CD4-positive, alpha-beta T cell treated with Interleukin-6 for 4 hours (primary cell): ENCODE measurements at places on chromosomes 7 and 10.

GRCh38 chr10:96093948-96094347 is 36.1 kb upstream of the ZNF518A start:
- DNase-seq: no peak

DNA sequence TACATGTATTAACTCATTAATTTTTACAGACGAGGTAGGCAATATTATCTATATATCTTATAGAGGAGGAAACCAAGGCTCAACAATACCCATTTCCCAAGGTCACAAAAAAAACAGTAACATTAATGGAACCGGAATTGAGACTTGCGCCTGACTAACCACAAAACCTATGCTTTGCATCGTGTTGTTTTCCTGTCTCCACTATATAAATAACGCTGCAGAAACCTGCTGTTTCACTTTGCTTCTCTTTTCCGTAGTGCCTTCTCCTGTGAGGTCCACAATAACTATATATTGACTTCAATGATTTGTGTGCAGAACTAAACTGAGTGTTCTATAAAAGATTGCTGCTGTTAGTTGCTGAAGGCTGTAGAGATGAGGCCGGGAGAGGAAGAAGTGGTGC is 97.7 kb upstream of the RPA3 start:
- DNase-seq: no peak

DNA sequence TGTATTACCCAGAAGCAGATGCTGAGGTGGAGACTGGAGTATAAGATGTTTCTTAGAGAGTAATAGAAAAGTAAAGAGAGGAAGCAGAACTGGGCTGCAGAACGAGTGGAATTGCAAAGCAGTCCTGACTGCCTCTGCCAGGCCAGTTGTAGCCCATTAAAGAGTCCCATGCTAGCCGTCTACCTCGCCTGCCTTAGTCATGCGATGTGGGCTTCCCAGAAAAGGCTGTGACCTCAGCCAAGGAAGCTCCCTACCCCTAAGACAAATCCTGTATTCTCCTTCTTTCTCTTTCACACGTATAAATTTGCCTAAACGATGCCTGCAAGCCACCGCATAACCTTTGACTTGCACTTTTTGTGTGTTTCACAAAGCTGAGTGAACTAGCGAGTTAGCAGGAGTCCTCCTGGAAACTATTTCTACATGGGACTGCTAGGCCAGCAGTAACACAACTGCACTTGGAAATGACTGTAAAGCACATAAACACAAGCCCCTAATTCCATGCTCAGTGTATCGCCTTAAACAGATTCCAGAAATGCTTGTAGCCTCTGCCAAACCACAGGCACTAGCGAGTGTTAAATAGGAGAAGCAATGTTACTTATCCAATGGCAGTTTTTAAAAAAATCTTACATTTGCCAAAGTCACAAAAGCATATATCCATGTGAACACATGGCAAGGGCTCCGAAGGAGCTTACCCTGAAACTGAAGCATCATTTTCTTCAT is 47.4 kb upstream of the GNAI1 start:
- no peak for DNase-seq

DNA sequence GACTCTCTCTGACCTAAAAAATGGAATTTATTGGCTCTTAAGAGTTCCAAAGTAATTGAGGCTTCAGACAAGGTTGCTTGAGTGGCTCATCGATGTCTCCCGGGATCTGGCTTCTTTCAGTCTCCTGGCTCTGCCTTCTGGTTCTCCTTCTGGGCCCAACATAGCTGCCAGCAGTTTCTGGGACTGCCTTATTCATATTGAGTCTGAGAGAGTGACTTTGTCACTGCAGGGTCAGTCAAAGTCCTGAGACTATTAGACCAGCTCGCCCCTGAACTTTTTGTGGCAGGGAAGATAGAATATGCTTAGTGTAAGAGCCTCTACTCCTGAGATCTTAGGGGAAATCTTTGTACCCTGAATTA is 94.0 kb downstream of the MMRN2 start:
- DNase-seq: no peak

GRCh38 chr7:27187475-27188385 is 2.7 kb upstream of the HOXA11 start:
- no peak for DNase-seq

DNA sequence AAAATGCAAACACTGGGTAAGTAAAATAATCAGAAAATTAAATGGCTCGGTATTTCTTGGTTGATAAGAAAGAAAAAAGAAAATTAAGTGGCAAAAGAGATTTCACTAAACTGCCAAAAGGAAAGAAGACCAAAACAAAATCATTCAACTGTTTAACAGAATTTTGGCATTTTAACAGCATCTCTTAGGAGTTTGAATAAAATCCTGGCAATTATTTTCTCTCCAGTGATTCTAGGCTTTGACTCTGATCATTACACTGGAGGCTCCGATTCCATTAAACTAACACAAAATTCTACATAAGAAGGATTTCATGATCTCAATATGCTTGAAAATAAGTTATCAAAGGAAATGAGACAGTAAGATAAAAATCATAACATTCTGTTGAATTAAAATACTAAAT is 62.3 kb downstream of the ARHGAP21 start:
- DNase-seq: no peak

- DNase-seq: no peak
Observed at GRCh38 chr10:11285171-11285570, 267.5 kb downstream of the CELF2 start.

DNA sequence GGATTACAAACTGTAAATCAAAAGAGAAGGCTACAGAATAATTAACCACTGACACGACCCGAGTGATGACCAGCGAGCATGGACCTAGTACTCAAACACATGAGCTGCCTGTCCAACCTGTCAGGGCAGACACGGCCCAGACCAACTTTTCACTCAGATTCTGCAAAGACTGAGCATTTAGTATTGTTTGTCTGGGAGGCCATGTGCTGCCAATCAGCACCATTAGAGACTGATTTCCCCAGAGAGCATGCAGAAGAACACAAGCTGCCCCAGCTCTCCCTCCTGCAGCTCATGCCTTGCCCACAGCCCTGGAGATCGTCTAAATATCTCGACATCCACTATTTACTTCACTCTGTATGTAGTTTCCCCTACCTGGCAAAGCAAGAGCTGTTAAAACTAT is 172.6 kb upstream of the INHBA start:
- no peak for DNase-seq

DNA sequence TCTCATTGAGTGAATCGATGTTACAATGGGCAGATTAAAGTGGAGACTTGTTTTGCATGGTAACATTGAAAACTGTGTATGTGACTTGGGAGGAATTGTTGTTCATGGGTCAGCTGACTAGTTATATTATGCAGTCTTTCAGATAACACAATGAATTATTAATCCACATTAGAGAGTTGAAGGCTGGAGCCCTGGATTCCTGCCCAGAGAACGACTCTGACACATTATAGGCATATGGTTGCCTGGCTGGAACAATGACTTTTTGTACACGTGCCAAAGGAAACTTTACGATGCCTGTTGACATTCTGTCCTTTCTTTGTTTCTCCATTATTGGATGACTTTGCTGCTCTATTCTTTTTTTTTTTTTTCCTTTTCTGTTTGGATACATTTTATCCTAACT is 52.3 kb upstream of the TMEM229A start:
- DNase-seq: no peak

DNA sequence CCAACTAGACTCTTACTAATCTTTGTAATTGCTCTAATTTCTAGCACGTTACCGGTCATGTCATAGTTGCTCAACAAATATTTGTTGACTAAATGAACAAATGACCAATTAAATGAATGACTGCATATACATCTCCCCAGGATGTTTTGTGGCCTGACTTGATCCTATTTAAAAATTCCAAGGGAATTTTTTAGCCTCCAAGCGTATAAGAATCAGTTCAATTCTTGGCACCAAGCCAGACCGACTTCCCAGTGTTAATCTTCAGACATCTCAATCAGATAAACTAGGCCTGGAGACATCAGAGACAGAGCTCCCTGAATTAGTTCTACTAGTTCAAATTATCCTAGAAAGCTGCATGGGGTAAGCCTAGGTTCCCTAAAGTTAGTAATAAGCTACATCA is 96.0 kb downstream of the GSAP start:
- no peak for DNase-seq

DNA sequence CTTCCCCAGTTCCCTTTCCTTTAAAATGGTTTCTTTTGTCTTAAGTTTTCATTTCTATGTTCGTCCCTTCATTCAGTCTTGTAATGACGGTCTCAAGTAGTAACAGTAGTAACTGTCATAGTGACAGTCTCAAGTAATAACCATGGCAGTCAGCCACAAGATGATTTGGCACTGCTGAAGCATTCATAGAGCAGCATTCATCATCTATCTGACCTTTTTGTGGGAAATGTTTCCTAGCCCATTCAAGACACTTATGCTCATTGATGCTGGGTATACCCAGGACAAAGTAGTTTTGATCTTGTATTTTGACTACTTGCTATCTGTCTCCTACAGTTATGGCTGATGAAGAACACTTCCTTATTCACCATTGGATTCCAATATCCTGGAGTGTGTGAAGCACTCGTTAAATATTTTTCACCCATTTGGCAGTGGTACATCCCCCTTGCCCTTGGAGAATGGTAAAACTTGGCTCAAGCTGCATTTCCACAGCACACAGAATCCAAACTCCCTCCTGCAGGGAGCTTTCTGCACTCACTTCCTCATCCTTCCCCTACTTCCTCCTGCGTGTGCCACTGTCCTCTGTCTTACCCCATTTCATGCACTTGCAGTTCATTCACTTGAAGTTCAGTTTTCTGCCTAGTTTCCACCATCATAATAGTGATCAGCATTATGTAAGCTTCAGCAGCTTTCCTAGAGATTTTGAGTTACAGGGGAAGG is 19.0 kb downstream of the GIMAP4 start:
- peak; percentile 20 for DNase-seq

DNA sequence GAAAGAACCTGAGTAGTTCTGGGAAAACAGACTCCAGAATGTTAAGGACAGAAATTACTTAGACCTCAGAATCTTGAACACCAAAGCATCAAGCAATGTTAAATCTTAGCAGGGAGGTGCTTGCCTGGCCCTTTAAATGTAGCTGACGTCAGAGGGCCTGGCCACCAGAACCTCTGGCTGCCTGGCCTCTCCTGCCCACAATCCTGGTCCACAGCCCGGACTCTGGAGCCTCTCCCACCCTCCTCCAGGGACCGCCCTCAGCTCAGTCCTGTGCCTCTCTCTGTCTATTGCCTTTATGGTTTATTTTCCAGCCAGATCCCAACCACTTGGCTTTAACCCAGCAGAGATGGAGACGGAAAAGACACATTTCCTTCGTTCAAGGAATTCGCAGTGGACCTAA is 42.2 kb upstream of the EGR2 start:
- no peak for DNase-seq

- no peak for DNase-seq
Observed at GRCh38 chr10:4256971-4257370, 472.0 kb upstream of the KLF6 start.

DNA sequence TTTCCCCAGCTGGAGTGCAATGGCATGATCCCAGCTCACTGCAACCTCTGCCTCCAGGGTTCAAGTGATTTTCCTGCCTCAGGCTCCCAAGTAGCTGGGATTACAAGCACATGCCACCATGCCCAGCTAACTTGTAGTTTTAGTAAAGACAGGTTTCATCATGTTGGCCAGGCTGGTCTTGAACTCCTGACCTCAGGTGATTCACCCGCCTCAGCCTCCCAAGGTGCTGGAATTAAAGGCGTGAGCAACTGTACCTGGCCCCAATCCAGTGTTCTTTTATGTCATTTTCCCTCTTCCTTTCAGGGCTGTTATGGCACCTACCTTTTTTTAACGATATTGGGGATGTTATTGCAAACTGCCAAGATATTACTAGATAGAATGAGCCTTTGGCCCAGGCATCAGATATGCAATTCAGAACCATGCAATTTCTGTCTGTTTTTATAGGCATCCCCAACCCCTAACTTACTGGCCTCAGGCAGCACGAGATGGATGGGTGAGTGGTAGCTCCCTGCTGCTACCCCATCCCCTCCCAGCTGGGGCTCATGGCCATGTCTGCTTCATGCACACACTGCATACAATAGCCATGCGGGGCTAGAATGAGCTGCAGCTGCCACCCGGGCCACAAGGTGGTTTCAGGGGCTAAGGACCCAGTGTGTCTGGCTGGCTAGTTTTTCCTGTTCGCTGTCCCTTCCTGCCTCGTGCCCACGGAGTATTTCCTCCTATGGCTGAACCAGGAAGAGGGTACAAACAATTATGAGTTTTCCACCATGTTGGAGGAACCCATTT is 1080.1 kb upstream of the SORCS1 start:
- no peak for DNase-seq

GRCh38 chr10:3495281-3495680 is 289.7 kb downstream of the KLF6 start:
- no peak for DNase-seq

- DNase-seq: no peak
Observed at GRCh38 chr10:122149561-122150505, 121.3 kb upstream of the BTBD16 start.

DNA sequence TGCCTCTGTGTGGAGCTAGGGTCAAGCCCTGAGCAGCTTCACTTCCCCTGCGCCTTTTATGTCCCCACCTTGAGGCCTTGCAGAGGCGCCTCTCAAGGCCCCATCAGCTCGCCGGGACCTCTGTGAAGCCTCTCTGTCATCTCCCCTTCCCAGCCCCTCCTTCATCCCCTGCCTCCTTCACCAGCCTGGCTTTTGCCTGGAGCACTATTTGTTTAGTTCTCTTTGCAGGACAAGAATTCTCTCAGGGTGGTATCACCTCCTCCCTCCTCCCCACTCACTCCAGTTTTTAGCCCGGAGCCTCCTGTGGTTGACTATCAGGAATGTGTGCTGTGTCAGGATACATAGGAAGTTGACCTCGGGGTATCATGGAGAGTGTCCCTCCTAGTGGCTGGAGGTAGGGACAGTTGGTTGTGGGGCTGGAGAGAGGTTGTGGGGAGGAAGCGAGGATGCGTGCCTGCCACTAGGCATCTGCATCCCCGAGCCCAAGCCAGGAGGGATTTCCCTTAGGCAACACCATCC is 89.8 kb upstream of the ANLN start:
- no peak for DNase-seq

- DNase-seq: no peak
Observed at GRCh38 chr7:152523916-152524315, 88.1 kb upstream of the KMT2C start.

- no peak for DNase-seq
Observed at GRCh38 chr7:104653825-104654401, 325.5 kb downstream of the LHFPL3 start.

DNA sequence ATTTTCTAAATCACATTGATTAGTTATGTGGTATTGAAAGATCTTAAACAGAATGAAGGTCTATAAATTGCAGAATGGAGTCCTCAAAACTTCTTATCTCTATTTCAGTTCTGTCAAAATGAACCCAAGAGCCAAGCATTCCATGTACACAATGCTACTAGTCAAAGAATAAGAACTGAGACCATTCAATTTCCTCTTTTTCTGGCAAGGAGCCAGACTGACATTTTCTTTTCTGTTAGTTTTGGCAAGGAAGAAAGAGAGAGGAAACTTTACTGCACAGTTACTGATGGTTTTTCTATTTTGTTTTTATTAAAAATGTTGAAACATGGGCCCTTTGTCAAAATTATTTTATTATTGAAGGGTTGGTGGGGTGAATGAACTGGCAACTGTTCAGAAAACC is 181.8 kb upstream of the FERD3L start:
- no peak for DNase-seq

DNA sequence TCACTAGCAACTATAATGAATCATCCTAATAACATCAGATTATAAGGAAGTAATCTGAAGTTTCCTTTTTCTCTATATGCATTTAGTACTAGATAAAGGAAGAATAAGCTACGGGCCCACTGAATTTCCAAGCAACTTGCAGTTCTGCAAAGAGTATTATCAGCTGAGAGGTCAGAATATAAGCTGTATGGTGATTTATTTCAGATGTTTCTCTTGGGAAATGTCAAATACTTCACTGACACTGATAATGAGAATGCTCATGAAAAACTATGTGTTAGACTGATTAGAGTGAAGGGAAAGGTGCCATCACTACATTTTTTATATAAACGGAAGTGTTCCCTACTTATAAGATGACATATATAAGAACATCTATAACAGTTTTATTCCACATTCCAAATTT is 251.2 kb upstream of the HGF start:
- no peak for DNase-seq
